CD4-positive, alpha-beta T cell treated with Interleukin-2 at 100 ng/mL for 4 hours (primary cell): ENCODE measurements at places on chromosomes 12 and 14.

- peak; percentile 37 for DNase-seq
Measured at GRCh38 chr14:104389326-104390220, 190.0 kb upstream of the C14orf180 start.

- no peak for DNase-seq
Measured at GRCh38 chr14:99075061-99075460, 196.9 kb downstream of the BCL11B start.

- DNase-seq: no peak
Measured at GRCh38 chr14:49594347-49595091, 4.2 kb upstream of the LRR1 start.

- peak; percentile 41 for DNase-seq
Measured at GRCh38 chr12:112096667-112097066, 11.9 kb downstream of the NAA25 start.

- no peak for DNase-seq
Measured at GRCh38 chr12:66647034-66647691, 31.7 kb downstream of the GRIP1 start.

DNA sequence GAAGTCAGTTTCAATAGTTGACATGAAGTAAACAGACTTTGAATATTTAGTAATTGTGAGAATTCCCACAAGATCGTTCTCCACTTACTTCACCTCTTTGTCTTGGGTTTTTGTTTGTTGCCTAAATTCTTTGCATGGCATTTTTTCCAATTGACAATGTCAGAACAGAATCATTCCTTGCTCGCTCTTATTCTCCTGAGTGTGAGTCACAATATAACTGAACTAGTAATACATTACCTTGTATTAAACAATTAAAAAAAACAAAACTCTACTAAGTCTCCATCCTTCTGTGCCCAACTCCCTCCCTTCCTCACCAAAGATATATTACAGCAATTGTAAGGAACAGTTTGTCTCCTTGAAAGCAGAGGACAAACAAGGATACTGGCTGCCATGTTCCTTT lies 638.8 kb upstream of the NOVA1 start:
- DNase-seq: no peak

DNA sequence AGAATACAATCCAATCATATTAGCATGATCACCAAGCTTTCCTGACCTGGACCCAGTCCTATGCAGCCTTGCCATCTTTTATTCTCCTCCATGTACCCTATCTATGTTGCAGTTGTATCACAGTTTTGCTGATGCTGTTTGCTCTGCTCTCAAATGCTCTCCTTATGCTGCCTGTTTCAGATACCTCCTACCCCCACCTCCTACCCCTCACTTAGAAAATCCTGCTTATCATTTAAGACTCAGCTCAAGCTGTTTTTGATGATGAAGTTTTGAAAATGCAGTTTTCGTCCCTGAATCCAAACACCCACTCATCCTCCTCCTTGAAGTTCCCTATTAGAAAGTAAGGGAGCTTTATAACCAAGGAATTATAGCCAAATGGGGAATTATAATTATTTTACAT lies 457.4 kb upstream of the ATP2B1 start:
- no peak for DNase-seq

DNA sequence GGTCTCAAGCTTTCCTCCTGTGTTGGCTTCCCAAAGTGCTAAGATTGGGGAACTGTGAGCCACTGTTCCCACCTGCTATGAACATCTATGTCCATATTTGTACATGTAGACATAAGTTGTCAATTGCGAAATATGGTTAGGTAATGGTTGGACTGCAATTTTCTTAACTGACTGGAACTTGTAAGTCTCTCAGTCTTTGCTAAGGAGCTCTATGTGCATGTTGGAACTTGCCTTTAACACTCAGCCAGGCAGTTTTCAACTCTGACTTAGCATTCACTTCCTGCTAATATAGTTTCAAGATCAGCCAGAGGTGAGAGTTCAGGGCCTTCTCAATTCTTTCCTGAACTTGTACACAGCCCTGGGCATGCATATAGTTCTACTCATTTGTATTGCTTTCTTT lies 44.5 kb upstream of the EEA1 start:
- DNase-seq: no peak

DNA sequence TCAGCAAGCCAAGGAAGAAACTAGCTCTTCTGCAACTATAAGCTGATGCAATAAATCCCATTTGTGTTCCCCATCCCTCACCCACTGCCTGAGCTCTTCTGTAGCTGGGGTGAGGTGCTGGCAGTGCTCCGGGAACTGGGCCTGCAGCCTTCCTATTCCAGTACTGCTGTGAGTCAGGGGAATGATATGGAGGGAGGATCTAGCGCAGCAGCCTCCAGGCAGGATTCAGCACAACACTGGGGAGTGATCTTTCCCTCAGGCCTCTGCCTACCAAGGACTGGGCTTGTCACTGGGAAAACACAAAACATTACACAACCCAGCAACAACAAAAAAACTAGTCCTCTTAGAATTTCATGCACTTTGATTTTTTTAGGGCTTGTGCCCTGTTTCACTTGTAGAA lies 58.7 kb downstream of the ST8SIA1 start:
- DNase-seq: no peak

- DNase-seq: peak; percentile 84
Measured at GRCh38 chr14:31127690-31128089, 79.9 kb downstream of the HECTD1 start.

GRCh38 chr14:95446470-95446869 lies 70.0 kb downstream of the SYNE3 start:
- DNase-seq: no peak

- DNase-seq: no peak
Measured at GRCh38 chr12:52168019-52168717, 23.6 kb downstream of the KRT80 start.

- no peak for DNase-seq
Measured at GRCh38 chr14:69688299-69688649, 76.9 kb downstream of the SUSD6 start.

DNA sequence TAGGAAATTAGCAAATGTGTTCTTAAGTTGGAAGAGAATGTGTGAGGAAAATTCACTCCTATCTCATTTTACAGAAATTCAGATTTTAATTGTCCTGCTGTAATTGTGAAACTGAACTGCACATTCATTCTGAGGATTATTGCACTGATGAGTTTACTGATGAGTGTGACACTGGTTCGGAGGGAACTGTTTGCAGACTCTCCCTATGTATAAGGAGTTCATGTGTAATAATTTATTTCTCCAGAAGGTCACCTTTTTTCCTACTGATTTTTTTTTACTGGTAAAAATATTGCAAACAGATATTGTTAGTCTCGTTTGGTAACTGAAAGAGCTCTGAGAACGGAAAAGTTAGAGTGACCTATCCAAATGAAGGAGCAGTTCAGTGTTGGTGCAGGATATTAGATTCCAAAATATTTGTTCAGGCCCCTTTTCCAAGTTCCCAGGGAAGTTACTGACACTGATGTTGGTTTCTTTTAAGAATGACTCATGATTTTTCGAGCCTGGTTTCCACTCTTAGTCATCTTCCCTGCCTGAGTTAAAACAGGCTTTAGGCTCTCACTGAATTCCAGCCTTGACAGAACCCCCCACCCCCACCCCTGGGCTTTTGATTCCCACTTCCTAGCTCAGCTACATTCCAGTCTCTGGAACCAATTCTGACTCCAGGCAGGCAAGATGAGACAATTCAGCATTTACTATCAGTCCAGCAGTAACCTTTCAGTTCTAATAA lies 18.4 kb downstream of the ANO6 start:
- DNase-seq: no peak

DNA sequence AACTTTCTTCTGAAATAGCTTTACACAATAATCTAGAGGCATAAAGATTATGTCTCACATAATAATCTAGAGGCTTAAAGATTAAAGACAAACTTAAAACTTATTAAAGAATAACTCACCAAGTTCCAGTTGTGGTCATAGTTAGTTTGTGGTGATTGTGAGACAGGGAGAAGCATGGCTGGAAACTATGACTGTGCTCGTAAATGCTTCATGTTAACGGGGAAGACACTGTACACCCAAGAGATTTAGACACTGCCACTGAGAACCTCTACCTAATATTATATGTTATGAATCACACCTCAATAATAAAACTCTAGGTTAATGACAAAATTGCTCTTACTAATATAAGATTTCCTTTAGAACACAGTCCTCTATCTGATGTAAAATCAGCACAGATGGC lies 541.6 kb downstream of the TMEM121 start:
- no peak for DNase-seq

DNA sequence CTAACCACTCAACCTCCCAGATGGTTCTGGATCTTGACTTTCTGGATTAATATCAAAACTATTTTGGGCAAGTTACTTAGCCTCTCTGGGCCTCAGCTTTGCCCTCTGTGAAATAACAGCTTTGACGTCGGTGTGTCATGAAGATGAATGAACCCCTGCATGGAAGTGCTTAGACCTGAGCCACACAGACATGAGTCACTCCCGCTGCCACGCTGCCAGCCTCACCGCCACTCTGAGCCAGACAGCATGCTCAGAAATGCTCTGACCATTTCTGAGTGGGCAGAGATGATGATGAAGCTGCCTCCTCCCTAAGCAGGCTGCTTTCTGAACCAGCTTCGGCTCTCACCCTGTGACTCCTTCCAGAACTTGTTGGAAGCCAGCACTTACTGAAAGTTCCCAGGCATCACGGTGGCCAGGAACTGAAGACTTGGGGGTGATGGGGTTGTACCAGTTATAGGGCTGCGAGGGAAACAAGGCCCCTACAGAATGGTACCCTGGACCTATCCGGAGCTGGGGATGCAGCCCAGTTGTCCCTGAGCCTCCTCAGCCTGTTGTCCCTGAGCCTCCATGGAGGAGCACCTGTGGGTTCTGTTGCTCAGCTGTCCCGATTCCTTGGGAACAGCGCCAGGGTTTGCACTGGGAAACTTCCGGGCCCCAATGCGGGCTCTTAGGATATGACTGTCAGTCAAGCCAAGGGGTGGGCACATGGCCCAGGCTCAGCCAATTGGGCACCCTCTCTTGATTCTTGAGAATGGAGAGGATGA lies 2.0 kb upstream of the CCDC197 start:
- peak; percentile 24 for DNase-seq

- DNase-seq: no peak
Measured at GRCh38 chr14:69333791-69334337, 64.2 kb downstream of the ERH start.

DNA sequence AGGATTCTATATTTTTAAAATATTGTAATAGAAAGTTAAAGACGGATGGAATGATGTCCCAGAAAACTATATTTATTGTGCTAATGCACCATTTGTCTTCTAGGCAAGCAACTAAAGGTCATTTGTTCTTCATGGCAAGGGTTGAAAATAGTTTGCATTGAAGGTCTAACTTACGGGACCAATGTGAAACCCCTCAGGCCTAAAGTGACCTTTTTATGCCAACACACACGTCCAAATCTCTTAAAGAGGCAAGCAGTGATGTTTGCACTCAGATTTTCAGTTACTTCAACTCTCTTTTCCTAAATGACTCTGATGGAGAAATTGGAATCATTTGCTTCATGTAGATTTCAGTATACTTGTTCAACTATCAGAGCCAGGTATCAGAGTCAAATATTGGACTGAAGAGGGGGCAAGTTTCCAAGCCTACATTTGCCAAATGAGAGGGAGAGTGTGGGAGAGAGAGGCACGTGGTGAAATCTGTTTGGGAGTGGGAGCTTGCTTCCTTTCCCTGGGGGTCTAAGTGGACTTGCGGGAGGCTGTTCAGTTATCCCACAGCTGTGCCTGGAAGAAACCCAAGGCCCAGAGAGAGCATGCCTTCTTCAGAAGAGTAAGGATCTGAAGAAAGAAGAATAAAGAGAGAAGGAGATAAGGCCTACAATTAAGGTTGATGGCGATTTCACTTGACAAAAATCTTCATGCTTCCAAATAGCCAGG lies 459.8 kb downstream of the BCAT1 start:
- DNase-seq: no peak

DNA sequence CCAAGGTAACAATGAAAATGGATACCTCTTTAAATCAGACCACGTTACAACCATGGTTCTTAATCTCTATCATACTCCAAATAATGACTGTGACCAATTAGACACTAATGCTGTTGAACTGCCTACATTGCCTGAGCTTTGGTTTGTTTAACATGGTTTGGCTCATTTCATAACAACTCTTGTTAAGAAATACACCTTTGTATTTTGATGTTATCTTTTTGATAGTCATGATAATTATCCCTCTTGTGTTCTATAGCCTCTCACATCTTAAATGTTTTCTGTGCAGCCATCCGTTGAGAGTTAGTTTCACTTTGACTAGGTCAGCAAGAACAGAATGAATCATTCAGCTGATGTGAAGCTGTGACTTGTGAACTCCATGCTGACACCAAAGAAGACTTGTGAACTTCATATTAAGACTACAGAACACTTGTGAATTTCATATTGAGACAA lies 75.5 kb upstream of the RERGL start:
- peak; percentile 31 for DNase-seq

DNA sequence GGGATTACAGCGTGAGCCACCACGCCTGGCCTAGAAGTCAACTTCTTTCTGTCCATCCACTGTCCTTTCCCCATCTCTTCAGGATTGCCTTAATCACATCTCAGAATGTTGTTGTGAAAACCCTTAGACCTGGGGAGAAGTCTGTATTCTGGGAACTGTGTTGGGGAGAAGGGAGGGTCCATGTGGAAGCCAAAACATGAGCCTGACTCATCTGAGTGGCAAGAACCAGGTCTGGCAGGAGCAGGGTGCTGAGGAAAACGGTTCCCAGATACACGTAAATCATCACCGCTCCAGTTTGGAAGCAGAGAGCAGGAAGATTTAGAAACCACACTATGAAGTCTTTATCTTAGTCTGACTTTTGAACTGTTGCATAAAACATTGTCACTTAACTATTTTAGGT lies 245.6 kb upstream of the RGS6 start:
- no peak for DNase-seq

- DNase-seq: no peak
Measured at GRCh38 chr14:71597955-71598660, 334.1 kb upstream of the RGS6 start.

DNA sequence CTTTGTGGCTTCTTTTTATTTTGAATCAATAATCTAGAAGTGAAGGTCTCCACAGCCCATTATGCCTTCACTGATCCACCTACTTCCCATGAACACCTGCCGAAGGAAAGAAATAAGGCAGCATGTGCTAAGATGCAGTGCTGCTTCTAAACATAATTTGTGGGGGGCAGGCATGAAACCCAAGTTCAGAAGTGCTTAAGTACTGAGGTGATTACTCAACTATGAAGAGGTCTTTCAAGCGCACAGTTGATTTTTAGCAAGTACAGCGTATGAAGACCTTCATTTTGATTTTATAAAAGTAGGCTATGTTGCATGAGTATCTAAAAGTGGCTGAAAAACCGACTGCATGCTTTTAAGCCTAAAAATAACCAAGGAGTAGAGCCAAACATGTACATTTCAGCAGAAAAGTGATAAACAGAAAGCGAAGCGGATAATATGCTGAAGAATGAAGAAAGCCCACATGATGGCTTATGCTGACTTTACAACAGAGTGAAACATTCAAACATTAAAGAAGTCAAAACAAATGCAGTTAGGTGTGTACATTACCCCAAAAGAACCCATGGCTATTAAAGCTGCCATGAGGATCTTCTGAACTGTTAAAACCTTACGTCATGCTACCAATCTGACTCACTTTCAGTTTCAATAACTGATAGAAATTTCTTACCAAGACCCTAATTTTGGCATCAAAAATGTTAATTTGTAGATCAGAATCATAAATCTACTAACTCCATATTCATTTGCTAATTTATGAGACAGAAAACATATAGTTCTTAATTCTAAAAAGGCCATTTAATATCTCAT lies 29.3 kb downstream of the KICS2 start:
- no peak for DNase-seq
